ENCODE measurements at places on chromosomes 6 and 20. TPM values are rescaled to one million over a fixed set of nuclear protein-coding genes. Genes with fewer than 3 reads are reported as not detected.

Gene BACH2
- 2.9 TPM for total RNA-seq

Gene OR12D2
- total RNA-seq: not detected

Gene SAPCD1
- not detected for total RNA-seq

Gene SLC24A3
- not detected for total RNA-seq

Gene FAM83C
- not detected for total RNA-seq

Gene SH3BGRL2
- total RNA-seq: 1.1 TPM

Gene AVP
- not detected for total RNA-seq

Gene NKAPL
- 1.1 TPM for total RNA-seq

Gene METTL24
- not detected for total RNA-seq

Gene TMEM74B
- not detected for total RNA-seq

Gene ANGPT4
- total RNA-seq: not detected

Gene ACSS1
- total RNA-seq: 21.1 TPM

Gene WFDC5
- total RNA-seq: not detected

Gene TBC1D32
- 10.0 TPM for total RNA-seq

Gene PKIB
- total RNA-seq: 20.7 TPM

Gene OR2H1
- not detected for total RNA-seq

Gene DACT2
- total RNA-seq: not detected

Gene FAM50B
- 10.0 TPM for total RNA-seq

Gene MATN4
- total RNA-seq: not detected

Gene LTA
- under 0.01 TPM for total RNA-seq

Gene DNAAF9
- 19.6 TPM for total RNA-seq

Gene NKX2-4
- not detected for total RNA-seq

Gene TMEM200A
- not detected for total RNA-seq

Gene ZBTB46
- 1.00 TPM for total RNA-seq

Gene LY86
- total RNA-seq: not detected

Gene ANKRD66
- total RNA-seq: not detected

Gene GNAS-AS1
- total RNA-seq: under 0.01 TPM

Gene JPH2
- 0.15 TPM for total RNA-seq

Gene RSPO3
- total RNA-seq: 0.67 TPM

Gene PNRC1
- 31.0 TPM for total RNA-seq

Gene BHLHE23
- total RNA-seq: not detected

All from melanocyte of skin (primary cell).